IMR-90 (cell line): ENCODE measurements at places on chromosomes 5 and 9. TPM values are rescaled to one million over a fixed set of nuclear protein-coding genes. Genes with fewer than 3 reads are reported as not detected.

TAF11L7 gene
- not detected in 2 replicates for total RNA-seq

- DNase-seq, result no peak
Measured at GRCh38 chr5:10064546-10065195, 185.0 kb downstream of the ATPSCKMT start.

DNA sequence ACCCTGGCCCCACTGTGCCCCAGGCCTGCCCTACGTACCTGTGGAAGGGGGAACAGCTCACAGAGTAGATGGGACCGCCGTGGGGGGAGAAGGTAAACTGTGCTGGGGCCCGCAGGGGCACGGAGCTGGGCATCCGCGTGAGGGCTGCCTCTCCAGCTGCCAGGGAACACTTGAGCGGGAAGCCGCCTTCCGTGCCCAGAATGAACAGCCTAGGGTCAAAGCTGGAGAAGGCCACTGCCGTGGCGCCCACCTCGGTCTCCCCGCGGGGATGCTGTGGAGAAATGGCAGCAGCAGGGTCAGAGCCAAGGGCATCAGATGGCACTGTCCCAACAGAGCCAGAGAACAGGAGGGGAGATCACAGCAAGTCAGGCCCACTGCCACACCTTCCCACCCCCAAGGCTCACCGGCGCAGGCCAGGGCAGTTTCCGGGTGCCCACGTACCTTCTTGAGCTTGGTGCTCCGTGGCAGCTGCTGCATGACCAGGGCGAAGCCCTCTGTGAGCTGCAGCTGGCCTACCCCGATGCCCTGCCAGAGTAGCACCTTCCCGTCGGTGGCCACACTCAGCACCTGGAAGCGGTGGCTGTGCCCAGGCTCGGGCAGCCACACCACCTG, 21.9 kb downstream of the DYNC2I2 start:
- no peak for DNase-seq

DNA sequence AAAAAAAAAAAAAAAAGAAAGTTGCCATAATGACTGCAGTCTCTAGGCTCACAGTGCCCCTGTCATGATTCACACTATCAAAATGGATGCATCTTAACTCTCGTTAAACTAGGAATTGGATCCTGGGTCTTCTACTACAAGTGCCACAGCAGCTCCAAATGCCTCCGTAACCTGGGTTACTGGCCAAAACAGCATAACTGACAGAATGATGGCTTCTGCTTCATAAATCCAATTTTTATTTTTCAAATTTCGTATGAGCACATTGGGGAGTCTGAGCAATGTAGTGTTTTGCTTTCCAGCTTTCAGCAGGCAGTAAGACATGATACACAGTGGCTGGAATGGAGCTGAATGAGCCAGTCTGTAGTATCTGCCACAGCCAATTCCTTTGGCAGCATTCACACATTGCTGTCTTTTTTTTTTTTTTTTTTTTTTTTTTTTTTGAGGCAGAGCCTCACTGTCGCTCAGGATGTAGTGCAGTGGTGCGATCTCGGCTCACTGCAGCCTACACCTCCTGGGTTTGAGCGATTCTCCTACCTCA, 36.0 kb upstream of the NPM1 start:
- no peak for DNase-seq

ANKRD55 gene
- total RNA-seq, result 0.28 TPM in 1 of 2 replicates, not detected in the other
